ENCODE measurements at places on chromosomes 5 and 9.

GRCh38 chr9:124220946-124221451 is 36.8 kb upstream of the NEK6 start:
- no peak for DNase-seq

DNA sequence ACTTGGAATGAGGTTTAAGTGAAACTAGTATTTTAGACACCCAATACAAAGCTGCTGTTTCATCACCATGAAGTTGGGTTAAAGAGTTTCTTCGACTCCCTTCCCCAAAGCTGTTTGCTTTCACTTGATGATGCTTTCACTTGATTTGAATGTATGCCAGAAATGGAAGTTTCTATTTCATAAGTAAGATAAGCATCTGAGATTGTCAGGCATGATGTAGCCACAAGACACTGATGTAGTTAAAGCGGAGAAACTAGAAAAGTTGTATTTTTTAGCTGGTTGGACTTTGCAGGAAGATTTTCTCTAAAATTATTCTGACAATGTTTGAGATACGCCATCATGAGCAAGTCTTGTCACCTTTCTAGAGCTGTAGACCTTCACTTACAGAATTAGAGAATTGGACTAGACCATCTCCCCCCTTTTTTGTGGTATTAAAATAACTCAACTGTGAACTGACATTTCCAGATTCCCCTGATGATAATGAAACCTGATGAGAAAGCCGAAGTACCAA is 20.0 kb downstream of the MOCS2 start:
- DNase-seq: no peak

DNA sequence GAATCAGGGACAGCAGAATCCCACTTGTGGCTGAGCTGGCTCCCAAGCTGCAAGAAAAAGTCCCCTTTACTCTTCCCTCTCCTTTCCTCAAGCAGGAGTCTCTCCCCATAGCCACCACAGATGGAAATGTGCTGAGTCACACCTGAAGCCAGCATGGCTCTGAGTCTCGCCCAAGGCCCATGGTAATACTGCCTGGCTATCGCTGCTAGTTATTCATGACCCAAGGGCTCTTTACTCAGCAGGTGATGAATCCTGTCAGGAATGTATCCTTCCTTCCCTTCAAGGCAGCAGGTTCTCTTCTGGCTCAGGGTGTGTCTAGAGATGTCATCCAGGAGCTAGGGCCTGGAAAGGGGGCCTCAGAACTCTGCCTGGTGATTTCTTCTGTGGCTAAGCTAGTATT is 403.3 kb upstream of the PTPRD start:
- DNase-seq: no peak

DNA sequence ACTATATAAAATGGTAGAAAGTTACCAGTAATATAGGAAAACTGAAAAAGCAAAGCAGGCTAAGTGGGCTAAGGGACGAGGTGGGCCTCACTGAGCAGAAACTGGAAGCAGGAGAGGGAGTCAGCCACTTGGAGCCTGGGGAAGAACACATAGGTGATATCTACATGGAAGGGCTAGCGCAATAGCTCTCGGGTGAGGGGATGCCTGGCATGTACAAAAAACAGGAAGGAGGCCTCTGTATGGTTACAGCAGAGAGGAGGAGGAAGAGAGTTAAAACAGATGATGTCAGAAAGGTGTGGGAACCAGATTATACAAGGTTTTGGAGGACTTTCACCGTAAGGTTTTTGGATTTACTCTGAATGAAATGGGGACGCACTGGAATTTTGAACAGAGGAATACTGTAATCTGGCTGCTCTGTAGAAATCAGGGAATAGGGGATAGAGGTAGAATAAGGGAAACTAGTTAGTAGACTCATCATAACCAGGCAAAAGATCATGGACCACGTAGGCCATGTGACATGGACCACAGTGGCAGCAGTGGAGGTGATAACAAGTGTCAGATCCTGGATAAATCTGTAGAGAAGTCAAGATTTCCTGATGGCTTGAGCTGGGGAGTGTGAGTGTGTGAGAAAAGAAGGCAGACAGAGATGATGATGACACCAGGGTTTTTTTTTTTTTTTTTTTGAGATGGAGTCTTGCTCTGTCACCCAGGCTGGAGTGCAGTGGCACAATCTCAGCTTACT is 52.5 kb downstream of the FNBP1 start:
- no peak for DNase-seq

- no peak for DNase-seq
These were observed 45.7 kb upstream of the ALDH1B1 start for GRCh38 chr9:38346811-38347210.

DNA sequence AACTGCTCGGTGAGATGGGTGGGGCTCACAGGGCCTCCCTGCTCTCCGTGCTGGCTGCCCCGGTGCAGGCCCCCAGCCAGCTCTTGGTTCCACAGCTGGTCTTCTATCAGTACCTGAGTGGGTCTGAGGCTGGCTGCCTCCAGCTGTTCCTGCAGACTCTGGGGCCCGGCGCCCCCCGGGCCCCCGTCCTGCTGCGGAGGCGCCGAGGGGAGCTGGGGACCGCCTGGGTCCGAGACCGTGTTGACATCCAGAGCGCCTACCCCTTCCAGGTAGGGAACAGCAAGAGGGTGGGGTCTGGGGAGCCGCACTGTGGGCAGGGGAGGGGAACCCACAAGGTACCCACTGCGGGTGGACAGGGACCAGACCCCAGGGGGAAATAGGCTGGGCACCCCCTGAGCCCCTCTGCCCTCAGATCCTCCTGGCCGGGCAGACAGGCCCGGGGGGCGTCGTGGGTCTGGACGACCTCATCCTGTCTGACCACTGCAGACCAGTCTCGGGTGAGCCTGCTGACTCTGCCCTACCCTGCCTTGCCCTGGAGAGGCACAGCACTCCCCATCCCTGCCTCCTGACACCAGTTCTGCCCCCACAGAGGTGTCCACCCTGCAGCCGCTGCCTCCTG is 2.8 kb downstream of the MAMDC4 start:
- no peak for DNase-seq

DNA sequence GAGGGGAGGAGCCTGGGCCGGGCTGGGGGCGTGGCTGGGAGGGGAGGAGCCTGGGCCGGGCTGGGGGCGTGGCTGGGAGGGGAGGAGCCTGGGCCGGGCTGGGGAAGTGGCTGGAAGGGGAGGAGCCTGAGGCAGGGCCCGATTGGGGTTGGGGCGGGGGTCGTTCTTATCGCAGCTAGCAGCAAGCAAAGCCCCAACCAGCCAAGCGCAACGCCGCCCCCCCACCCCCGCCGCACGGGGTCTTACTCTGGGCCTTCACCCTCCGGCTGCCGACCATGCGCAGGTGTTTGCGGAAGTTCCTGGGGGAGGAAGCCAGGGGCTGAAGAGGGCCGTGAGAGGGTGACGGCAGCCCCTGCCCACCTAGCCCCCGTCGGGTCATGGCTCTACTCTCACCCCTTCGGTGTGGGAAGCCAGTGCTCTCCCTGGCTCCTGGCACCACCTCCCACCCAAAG is 5.0 kb downstream of the NSMF start:
- DNase-seq: no peak
